ENCODE measurements at places on chromosomes 2 and 18.

- H3K4me1 ChIP-seq = no peaks in the 10 kb centered on the region
- H3K27me3 ChIP-seq = peaks cover 5% of the 10 kb centered on the region
- no peak overlapping the region for H3K27ac ChIP-seq
- no peak for DNase-seq
These were observed 2.0 kb upstream of the TEX44 start for GRCh38 chr2:231590614-231591013.

DNA sequence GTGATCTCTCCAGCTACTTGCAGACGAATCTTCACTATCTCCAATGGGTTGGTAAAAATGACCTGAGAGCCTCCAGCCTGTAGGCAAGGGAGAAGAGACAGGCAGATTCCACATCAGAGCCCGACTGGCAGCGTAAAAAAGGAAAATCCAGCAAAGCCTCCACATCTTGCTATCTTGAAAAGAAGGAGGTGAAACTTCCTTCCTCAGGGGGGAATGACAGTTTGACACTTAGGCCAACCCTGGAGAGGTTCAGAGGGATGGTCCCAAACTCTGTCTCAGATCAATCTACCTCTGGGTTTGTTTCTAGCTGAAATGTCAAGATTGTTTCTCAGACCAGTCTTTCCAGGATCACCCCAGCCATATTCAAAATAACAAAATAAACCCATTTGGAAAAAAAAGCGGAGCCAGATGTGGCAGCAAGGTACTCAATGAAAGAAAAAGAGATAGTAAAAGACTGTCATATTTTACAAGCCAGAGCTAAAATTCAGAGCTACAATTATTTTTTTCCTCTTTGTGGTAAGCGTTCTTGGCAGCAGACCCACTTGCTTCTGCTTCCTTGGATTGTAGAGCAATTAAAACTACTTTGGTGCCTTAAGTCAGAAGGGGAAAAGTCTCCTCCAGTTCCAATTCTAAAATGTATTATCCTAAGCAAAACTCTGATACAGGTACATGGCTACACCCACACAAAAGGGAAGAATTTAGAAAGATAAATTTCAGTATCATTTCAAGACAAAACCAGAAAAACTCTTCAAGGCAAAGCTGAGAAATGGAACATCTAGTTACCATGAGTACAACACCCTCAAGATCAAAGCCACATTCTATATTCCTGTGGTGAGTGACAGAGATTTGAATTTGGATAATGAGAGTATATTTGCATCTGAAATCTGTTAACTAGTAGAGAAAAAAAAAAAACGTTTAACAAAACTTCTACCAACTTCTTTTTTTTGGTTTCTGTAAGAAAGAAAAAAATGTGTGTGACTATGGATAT lies 100.1 kb downstream of the SLC25A12 start:
- H3K4me3 ChIP-seq = no peak overlapping the region
- H3K27ac ChIP-seq = no peak overlapping the region

GRCh38 chr2:20671736-20672080 lies 4.8 kb downstream of the GDF7 start:
- DNase-seq = no peak
- H3K27ac ChIP-seq = no peak overlapping the region
- no peaks in the 10 kb centered on the region for H3K27me3 ChIP-seq
- H3K4me3 ChIP-seq = no peak overlapping the region

GRCh38 chr2:215841175-215841816 lies 172.1 kb downstream of the MREG start:
- H3K4me1 ChIP-seq = no peaks in the 10 kb centered on the region
- DNase-seq = no peak
- no peaks in the 10 kb centered on the region for H3K36me3 ChIP-seq
- H3K4me3 ChIP-seq = no peak overlapping the region
- no peak overlapping the region for H3K27ac ChIP-seq
- H3K27me3 ChIP-seq = no peaks in the 10 kb centered on the region

DNA sequence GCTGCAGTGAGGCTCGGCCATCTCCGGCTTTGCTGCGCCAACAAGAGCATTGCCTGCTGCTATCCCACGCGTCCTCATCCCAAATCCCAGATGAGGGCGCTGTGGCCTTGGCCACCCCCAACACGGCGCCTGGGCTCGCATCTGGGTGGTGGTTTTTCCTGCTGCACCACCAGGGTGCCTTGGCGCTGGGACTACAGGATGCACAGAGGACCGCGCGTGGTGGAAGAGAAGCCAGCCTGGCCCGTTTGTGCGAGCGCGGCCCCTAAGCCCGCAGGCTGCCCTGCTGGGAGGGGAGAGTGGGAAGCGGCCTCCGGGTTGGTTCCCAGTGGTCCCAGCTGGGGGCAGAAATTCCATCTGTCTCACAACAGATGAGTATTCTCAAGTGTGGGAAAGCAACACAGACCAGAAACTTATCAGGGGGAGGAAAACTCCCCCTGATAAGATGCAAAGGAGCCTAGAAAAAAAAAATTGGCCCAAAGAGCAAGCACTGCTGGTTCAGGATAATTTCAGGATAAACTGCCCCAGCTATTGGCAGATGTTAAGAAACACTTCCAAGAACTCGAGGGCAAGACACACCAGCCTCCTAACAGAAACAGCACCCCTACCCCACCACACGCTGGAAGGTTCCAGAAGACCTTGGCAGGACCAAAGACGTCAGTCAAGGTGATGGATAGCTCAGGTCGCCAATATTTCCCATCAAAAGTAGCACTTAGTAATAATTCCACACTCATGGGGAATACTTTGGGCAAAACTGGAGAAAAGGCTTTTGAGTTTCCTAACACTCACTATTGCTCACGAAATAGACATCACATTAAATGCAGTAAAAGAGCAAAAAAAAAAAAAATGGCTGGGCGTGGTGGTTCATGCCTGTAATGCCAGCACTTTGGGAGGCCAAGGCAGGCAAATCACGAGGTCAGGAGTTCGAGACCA lies 152.1 kb downstream of the PXDN start:
- no peaks in the 10 kb centered on the region for H3K27me3 ChIP-seq
- H3K4me3 ChIP-seq = no peak overlapping the region
- DNase-seq = no peak

GRCh38 chr18:70430501-70431173 lies 141.8 kb downstream of the SOCS6 start:
- DNase-seq = no peak
- no peaks in the 10 kb centered on the region for H3K27me3 ChIP-seq
- H3K4me1 ChIP-seq = no peaks in the 10 kb centered on the region
- H3K4me3 ChIP-seq = no peak overlapping the region

- H3K36me3 ChIP-seq = no peaks in the 10 kb centered on the region
- no peak overlapping the region for H3K4me3 ChIP-seq
- H3K27me3 ChIP-seq = no peaks in the 10 kb centered on the region
- H3K27ac ChIP-seq = no peak overlapping the region
These were observed 240.0 kb upstream of the GULP1 start for GRCh38 chr2:188051706-188052105.

DNA sequence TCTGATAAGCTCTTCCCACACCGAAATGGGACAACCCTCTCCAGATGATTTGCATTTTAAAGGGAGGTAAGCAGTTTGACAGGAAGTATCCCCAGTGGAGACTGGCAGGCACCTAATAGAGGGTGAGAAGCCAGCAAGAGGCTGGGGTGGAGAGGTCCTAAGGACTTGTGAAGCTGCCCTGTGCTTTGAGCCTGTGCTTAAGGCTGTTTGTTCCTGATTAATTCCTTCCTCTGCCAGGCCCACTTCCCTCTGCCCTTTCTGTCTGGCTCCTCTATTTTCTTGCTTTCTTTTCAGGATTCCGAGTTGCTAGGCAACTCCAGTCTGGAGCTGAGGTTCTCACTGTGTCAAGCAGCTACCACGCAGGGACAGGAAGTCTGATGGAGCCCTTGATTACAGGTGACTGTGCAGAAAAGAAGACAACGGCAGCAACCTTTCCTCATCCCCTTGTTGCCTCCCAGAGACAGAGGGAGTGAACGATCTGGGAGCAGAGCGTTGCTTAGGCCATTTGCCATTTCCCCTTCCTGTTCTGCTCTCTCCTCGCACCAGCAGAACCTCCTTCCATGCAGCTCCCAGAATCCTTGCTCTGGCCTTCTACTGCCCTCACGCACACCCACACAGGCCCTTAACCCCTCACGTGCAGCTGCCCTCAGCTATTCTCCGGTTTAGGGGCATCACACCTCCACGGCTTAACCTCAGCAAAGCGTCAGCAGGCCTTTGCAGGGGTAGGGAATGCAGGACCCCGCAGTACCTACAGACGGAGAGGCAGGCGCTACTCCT lies 103.6 kb upstream of the CELF4 start:
- no peaks in the 10 kb centered on the region for H3K36me3 ChIP-seq
- no peak overlapping the region for H3K4me3 ChIP-seq
- no peaks in the 10 kb centered on the region for H3K4me1 ChIP-seq
- DNase-seq = no peak

DNA sequence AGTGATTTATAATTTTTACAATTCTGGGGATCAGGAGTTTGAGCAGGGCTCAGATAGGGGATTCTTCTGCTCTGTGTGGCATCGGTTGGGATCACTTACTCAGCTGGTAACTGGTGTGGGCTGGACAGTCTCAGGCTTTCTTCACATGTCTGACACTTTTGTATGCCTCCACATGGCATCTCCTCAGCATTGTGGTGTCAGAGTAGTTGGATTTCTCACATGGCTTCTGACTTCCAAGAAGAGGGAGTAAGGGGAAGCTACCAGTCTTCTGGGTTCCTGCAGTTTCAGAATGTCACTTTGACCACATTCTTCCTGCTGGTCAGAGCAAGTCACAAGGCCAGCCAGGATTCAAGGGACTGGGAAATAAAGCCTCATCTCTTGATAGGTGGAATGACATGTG lies 55.6 kb downstream of the NCOA1 start:
- no peaks in the 10 kb centered on the region for H3K27me3 ChIP-seq
- peaks cover 7% of the 10 kb centered on the region for H3K4me1 ChIP-seq
- no peak overlapping the region for H3K4me3 ChIP-seq
- DNase-seq = no peak
- H3K36me3 ChIP-seq = no peaks in the 10 kb centered on the region

DNA sequence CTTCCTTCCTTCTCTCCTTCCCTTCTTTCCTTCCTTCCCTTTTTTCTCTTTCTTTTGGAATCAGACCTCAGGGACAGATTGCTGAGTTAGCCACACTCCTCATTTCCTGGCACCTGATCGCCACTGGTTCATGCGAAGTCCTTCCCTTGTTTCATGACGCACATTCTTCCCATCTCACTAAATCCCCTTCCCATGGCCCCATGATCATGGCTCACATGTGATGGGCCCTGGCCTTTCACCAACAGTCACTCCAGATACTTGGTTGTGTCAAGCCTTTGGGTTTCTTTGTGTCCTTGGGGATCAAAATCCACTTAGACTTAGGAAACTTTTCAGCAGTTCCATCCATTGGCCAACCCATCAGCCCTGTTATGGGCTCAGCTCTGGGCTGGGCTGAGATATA lies 23.8 kb upstream of the ASPRV1 start:
- H3K27me3 ChIP-seq = no peaks in the 10 kb centered on the region
- H3K4me3 ChIP-seq = no peak overlapping the region
- H3K27ac ChIP-seq = no peak overlapping the region
- H3K4me1 ChIP-seq = no peaks in the 10 kb centered on the region
- H3K36me3 ChIP-seq = no peaks in the 10 kb centered on the region
- no peak for DNase-seq

- peaks cover 4% of the 10 kb centered on the region for H3K4me1 ChIP-seq
- no peak overlapping the region for H3K4me3 ChIP-seq
- H3K27me3 ChIP-seq = no peaks in the 10 kb centered on the region
- H3K27ac ChIP-seq = no peak overlapping the region
- no peak for DNase-seq
These were observed 120.0 kb downstream of the DOCK10 start for GRCh38 chr2:224922142-224922727.

DNA sequence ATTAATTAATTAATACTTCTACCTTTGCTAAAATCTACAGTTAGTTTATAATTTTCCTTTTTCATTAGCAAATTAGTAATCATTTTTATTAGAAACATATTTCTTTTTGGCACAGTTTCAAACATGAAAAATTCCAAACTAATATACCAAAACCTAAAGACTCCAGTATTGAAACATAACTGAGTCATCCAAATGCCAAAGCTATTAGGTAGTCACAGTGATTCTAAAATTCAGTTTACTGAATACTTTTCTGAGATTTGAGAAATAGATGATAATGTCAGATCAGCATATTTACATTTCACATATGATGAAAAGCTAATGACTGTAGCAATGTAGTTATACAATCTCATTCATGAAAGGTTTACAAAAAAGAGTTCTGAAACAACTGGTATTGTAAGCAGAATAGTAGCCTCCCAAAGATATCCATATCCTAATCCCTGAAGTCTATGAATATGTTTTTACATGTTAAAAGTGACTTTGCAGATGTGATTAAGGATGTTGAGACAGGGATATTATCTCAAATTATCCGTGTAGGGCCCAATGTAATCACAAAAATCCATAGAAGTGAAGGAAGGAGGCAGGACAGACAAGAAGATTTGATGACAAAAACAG lies 680.2 kb upstream of the CHAC2 start:
- no peak for DNase-seq
- H3K4me1 ChIP-seq = no peaks in the 10 kb centered on the region
- no peaks in the 10 kb centered on the region for H3K36me3 ChIP-seq
- no peaks in the 10 kb centered on the region for H3K27me3 ChIP-seq
